Kidney (tissue), 22 donors: ENCODE measurements at places on chromosomes 3 and 15. TPM values are rescaled to one million over a fixed set of nuclear protein-coding genes. Genes with fewer than 3 reads are reported as not detected.

NDUFB4 gene
- polyA plus RNA-seq, result 457 TPM

MNS1 gene
- polyA plus RNA-seq, result 6.9 TPM

EPHB3 gene
- polyA plus RNA-seq, result 3.8 TPM

KBTBD8 gene
- polyA plus RNA-seq, result 0.43 TPM

PAQR9 gene
- polyA plus RNA-seq, result not detected

C3orf70 gene
- polyA plus RNA-seq, result 0.69 TPM

ECE2 gene
- not detected for polyA plus RNA-seq

SLC25A20 gene
- polyA plus RNA-seq, result 59.2 TPM

HTR3E gene
- not detected for polyA plus RNA-seq

CACNA2D2 gene
- polyA plus RNA-seq, result 6.0 TPM

HYAL1 gene
- polyA plus RNA-seq, result 126 TPM

TARS3 gene
- polyA plus RNA-seq, result 7.8 TPM

PLSCR4 gene
- polyA plus RNA-seq, result 11.9 TPM

EPHA6 gene
- not detected for polyA plus RNA-seq

VEPH1 gene
- 29.2 TPM for polyA plus RNA-seq

PTH1R gene
- polyA plus RNA-seq, result 1,885 TPM

SEC22C gene
- polyA plus RNA-seq, result 32.8 TPM

SST gene
- not detected for polyA plus RNA-seq

NEK10 gene
- polyA plus RNA-seq, result 1.0 TPM

SLC12A1 gene
- polyA plus RNA-seq, result 370 TPM

HCN4 gene
- polyA plus RNA-seq, result 0.15 TPM

OR5H1 gene
- not detected for polyA plus RNA-seq

RLBP1 gene
- polyA plus RNA-seq, result not detected

PPP2R3A gene
- 16.6 TPM for polyA plus RNA-seq

NOX5 gene
- 0.19 TPM for polyA plus RNA-seq

KIF23 gene
- polyA plus RNA-seq, result 3.6 TPM

DNAH12 gene
- polyA plus RNA-seq, result not detected

RPUSD2 gene
- polyA plus RNA-seq, result 12.7 TPM
